ENCODE measurements at places on chromosomes 7 and 10.

DNA sequence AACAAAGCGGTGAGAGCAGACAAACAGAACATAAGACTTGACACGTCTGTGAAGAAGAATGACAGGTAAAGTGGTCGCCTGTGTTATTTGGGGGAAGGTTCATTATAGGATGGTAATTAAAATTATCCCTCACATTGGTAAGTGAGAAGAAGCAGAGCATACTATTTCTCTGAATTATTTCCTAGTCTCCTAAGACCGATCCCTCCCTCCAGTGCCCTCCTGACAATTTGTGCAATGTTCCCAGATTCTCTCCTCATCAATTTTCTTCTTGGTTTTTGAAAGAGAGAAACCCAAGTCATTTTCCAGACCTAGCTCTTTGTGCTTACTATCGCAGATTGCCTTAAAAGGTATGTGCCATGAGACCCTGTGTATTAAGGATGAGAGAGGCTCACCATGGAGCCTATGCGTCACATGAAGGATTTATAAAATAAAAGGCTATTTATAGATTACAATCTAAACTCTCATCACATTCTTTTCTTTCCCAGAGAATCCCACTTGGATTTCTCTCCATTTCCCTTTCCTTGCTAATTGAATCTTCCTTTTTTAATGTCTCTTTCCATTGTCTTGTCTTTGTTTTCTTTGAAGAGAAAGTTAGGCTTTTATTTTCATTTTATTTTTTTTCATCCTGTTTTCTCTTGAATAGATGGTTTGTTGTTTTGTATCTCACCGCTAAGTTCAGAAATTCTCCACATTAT is 112.0 kb downstream of the PPP1R3A start:
- no peak for DNase-seq

DNA sequence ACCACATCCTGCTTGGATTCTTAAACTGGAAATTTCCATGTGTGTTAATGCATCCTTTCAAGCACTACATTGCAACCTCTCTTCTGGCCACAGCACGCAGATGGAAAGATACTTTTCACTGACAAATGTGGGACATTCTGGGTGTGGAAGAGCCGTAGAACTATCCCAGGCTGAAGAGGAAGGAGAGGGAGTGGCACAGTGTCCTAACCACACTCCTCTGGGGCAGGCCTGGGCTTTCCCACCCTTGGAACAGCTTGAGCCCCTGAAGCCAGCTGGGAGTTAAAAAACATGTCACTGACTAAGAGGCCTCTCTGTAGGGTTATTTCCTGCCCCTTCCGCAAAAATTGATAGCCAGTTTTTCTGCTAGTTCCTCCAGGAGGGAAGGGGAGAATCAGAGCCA is 34.0 kb upstream of the DNMBP start:
- DNase-seq = no peak

GRCh38 chr7:104497379-104497967 is 169.1 kb downstream of the LHFPL3 start:
- no peak for DNase-seq

DNA sequence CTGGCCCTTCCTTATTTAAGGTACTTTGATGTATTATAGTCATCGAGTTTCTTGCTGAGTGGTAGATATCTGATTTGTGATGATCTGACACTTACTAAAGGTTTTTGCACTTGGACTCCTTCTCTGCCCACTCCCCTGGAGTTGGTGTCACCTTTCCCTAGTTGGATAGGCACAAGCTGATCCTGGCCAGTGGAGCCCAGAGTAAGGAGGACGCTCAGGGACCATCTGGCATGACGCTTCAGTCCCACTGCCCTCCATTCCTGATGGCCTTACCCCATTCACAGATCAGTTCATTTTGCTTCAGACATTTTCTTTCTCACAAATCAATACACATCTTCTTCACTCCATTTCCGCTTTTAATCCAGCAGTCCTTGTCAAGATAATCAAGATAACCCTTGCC is 20.1 kb downstream of the ASB15 start:
- no peak for DNase-seq

GRCh38 chr7:81791568-81792518 is 22.0 kb upstream of the HGF start:
- DNase-seq = no peak

DNA sequence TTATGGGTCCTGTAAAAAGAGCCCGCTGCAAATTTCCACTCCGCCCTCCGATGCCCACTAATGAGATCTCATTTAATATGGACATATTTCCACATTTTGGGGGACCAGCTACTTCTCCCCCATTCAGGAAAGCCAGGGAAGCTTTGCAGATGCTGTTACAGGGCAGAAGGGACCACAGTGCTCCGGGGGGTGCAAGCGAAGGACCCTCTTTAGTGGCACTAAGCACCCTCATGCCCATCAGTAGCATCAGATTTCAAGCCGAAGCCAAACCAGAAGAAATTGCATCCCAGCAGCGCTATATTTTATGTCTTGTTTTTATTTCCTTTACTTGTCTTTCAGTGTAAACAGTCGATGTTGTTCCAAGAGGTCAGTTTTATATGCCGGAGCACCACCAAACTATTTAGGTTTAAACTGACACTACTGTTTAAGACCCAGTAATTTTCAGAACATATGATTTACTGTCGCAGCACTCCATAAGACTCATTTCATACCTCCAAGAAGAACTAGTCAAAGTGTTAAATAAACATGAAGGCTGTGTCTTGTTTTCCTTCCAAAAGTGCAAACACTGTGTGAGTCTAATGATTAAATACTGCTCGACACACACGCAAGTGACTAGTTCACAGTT is 122.2 kb upstream of the MGMT start:
- DNase-seq = no peak

GRCh38 chr10:91803386-91804125 is 5.3 kb downstream of the TNKS2 start:
- no peak for DNase-seq

DNA sequence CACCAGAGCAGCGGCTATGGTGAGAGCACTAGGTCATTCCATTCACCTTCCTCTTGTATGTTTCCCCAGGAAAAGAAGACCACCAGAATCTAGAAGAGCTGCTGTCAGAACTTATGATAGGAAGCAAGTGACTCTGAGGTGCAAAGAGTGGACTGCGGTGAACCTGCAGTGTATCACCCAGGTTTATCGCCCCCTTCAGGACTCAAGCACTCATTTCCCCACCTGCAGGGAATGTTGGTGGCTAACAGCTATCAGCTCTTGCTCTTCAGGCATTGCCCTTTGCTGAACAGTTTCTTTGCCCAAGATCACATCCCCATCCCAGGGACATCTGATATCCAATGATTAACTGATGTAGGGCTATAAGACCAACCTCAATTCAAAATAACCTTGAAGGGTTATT is 66.3 kb upstream of the IL6 start:
- peak; percentile 7 for DNase-seq

GRCh38 chr7:40824461-40824860 is 689.7 kb downstream of the SUGCT start:
- no peak for DNase-seq
